ENCODE measurements at places on chromosomes 2 and 18.

DNA sequence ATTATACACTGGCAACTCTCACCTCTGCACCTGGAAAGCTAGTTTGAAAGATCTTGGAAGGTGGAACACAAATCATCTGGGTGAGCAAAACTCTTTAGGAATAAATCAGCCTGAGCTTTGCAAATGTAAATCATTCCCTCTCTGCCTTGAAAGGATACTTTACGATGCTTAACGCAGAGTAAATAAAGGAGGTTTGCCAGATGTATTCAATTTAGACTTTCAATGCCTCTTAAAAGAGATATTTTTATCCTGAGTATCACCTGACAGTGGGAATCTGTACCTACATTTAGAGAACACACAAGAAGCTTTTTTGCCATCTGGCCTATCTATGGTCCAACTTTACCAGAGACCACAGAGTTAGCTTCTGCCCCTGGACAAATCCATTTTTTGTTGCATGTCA lies 983.2 kb upstream of the CDH2 start:
- DNase-seq = no peak

DNA sequence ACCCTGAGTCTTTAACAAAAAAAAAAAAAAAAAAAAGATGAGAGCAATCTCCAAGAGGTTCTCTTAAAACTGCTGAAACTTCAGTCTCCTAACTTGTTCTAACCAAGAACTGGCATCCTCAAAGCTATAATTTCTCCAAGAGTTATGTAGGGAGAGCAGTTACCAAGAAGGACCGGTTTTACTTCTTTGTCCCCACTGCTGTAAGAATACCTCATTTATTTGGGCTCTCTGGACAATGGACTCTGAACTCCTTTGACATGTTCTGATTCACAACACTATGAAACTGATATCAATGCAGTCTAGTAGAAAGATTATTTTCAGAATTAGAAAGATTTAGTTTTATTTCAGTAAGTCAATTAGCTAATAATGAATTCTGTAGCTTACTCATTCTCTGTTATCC lies 84.5 kb upstream of the DTNB start:
- DNase-seq = no peak

DNA sequence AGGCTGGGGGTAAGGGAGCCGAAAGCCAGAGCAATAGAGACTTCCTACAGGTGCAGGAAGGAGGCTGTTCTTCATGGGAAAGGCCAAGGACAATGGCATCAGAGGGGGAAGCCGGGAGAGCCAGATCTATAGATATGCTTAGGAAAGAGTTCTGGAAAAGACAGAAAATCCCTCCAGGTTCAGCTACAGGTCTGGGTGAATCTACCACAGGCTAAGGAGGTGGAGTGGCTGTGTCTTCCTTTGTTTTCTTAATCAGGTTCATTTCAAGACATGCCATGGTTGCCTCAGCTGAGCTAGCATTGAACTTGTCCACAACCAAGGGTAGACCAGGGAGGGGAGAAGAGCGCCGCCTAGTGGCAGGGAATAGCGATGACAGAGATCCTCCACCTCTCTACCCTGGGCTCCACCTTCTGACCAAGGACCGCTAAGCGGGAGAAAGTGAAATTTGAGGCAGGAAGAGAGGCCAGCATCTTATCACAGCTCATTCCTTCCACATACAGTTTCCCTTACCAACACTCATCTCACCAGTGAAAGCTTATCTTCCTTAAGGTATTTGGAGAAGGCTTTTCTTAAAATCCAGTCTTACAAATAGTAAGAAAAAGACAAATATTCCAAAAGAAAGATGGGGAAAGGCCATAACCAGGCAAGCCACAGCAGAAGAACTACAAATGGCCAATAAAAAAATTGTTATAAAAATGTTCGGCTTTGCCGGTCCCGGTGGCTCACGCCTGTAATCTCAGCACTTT lies 74.2 kb downstream of the VIT start:
- DNase-seq = no peak

DNA sequence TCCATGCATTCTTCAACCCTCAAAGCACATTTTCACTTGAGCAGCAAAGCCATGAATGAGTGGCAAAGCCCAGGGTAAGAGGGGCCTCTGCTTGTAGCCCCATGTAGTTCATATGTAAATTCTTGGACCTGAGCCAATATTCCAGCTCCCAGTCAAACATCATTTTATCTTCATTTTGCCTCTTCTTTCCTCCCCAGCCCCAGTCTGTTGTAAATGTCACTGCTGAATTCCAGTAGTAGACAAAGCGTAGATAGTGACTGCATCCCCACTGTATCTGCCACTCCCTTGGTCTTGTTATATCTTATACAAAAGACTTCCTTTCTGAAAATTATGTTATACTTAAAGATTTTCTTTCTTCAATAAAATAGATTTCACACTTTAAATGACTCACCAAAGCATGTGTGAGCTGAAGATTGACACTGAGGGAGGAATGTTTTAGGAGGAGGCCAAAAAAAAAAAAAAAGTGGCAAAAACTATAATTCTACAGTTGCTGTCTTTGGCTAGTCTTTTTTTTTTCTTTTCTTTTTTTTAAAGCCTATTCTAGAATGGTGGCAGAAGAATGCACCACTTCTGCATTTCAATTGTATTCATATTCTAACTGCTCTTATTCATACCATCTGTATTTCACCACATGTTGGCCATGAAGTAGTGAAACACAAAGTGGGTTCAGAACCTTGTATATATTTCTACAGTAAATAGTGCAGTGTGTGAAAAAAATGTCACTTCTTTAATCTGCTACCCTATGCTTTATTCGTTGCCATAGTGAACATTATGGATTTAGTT lies 306.1 kb downstream of the CPS1 start:
- no peak for DNase-seq

DNA sequence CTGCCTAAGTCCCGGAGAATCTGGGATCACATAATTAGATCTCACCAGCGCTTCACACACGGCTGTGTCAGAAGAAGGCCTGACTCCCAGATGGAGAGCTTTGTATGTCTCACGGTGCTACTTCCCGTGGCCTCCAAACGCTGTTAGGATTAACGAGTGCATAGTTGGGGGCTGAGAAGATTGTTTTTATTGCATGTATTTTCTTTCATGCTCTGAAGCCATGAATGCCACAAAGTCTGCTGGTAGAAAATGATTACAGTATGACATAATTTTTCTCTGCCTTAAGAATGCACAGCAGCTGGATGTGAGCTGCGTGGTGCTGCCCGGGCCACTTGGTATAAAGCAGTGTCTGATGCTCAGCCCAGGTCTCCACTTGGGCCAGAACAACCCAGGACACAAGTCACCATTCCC lies 166.5 kb downstream of the SEPTIN10 start:
- DNase-seq = no peak

DNA sequence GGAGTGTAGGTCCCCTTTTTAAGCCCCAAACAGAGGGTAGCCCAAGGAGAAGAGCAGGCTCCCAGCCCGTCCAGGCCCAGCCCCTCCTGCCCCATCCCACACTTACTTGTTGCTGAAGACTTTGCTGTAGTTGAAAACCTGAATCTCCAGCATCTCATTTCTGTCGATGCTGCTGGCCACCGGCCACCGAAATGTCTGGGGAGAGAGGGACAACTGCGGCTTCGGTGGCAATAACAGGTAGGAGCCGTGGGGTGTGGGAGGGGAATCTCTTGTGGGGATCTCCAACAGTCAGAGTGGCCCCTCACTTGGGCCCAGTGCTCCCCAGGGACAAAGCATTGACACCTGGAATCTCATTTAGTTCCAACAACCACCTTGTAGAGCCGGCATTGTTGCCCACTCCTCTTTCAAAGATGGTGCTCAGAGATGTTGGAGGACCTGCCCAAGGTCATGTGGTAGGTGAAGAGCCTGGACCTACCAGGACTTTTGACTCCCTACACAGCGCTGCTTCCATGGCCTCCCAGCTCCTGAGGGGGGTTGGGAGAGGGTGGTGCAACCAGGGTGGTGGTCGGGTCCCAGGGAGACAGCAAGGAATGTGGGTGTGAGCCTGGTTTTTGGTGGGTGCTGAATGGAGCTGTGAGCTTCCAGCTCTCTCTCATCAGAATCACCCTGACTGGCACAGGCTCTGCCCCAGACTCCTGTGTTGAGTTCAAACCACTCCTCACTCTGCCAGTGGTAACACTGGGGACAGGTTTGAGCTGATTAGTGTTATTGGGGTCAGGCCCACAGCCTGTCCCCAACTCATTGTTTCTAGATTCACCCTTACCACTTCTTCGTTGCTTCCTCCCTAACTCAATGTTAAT lies 50.0 kb upstream of the OTOF start:
- no peak for DNase-seq

- DNase-seq = peak; percentile 29
Observed at GRCh38 chr2:61538920-61539520, 864 bp upstream of the XPO1 start.
